Aorta (tissue), 5 donors: ENCODE measurements at places on chromosomes 6 and 20. TPM values are rescaled to one million over a fixed set of nuclear protein-coding genes. Genes with fewer than 3 reads are reported as not detected.

Gene TTK
- not detected for polyA plus RNA-seq

Gene SCUBE3
- 9.1 TPM for polyA plus RNA-seq

Gene FAM83B
- polyA plus RNA-seq: not detected

Gene LIN28B
- polyA plus RNA-seq: not detected

Gene TRIM31
- 13.8 TPM for polyA plus RNA-seq

Gene NKAPL
- 4.3 TPM for polyA plus RNA-seq

Gene ADTRP
- polyA plus RNA-seq: 0.82 TPM
